ENCODE measurements at places on chromosomes 11 and 22. TPM values are rescaled to one million over a fixed set of nuclear protein-coding genes. Genes with fewer than 3 reads are reported as not detected.

- no peak overlapping the region for H3K27ac ChIP-seq
- H3K4me3 ChIP-seq: no peak overlapping the region
- H3K27me3 ChIP-seq: no peaks in the 10 kb centered on the region
- H3K4me1 ChIP-seq: no peaks in the 10 kb centered on the region
- no peaks in the 10 kb centered on the region for H3K36me3 ChIP-seq
Observed at GRCh38 chr22:18048441-18048898, 24.1 kb upstream of the MICAL3 start.

GRCh38 chr22:24315367-24315966, 44.8 kb downstream of the SPECC1L start:
- DNase-seq: no peak
- H3K27me3 ChIP-seq: no peaks in the 10 kb centered on the region
- H3K36me3 ChIP-seq: peaks cover 31% of the 10 kb centered on the region

DNA sequence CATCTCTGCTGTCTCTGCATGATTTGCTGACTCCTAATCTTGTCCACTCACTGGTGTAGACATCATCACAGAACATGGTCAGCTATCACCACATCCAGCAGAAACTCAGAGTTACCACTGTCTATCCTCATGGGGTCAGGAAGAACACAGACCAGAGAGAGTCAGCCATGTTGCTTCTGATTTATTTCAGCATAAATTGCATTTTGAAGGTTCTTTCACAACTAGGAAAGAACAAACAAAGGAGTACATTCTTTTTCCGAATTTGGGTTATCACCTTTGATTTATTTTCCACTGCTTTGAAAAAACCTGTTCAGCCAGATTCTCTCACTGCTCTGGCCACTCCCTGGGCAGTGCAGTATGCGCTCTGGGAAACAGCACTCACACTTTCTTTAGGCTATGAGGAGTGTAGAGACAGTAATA, 172.0 kb upstream of the MTMR2 start:
- peaks cover 18% of the 10 kb centered on the region for H3K36me3 ChIP-seq
- H3K4me3 ChIP-seq: peak overlapping the region; percentile 37
- peak; percentile 63 for DNase-seq
- H3K4me1 ChIP-seq: peaks cover 78% of the 10 kb centered on the region

Gene PRR5L
- 5.1 TPM for total RNA-seq

- no peak for DNase-seq
- no peak overlapping the region for H3K4me3 ChIP-seq
- no peaks in the 10 kb centered on the region for H3K27me3 ChIP-seq
- no peak overlapping the region for H3K27ac ChIP-seq
Observed at GRCh38 chr11:14248580-14248981, 110.4 kb downstream of the RRAS2 start.

- no peaks in the 10 kb centered on the region for H3K36me3 ChIP-seq
- H3K27ac ChIP-seq: no peak overlapping the region
- H3K4me1 ChIP-seq: peaks cover 54% of the 10 kb centered on the region
- DNase-seq: peak; percentile 76
- no peaks in the 10 kb centered on the region for H3K27me3 ChIP-seq
Observed at GRCh38 chr11:1827095-1827813, 7.5 kb upstream of the SYT8 start.

Gene RNH1
- total RNA-seq: 104 TPM

DNA sequence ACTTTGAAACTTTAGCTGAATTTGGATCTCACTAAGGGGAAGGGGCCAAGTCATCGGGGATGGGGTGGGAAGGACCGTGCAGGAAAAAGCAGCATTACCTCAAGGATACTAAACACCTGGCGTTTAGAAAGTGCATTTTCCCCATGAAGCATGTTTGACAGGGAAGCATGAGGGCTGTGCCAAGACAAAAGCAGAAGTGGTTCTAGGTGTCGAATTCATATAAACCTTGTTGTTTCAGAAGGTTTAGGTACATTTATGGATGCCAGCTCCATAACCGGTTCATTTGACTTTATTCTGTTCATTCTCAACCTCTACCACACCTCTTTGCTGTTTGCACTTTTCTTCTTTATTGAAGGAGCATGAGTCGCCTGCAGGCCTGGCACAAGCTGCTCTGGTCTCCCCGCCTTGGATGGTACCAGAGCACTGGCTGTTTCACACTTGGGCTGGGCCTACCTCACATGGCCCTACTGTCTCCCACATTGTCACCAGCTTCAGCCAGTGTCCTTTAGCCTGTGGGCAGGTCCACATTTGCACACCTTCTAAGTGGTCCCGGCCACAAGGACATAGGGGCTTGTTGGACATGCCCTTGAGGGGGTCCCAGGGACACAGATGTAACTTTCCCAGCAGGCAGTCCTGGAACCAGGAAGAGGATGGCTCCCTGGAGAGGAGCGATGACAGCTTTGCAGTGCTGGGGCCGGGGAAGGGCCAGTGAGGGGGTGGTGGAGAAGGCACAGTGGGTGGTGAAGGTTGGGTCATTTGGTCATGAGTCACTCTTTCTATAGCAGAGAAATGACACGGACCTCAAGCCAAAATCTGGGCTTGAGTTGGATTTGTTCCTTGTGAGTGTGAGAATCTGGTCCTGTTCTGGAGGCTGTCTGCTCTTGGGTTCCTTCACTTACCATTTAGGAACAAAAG, 3.2 kb upstream of the ST14 start:
- no peak overlapping the region for H3K4me3 ChIP-seq
- peaks cover 28% of the 10 kb centered on the region for H3K4me1 ChIP-seq
- DNase-seq: peak; percentile 75
- no peaks in the 10 kb centered on the region for H3K27me3 ChIP-seq
- no peaks in the 10 kb centered on the region for H3K36me3 ChIP-seq

DNA sequence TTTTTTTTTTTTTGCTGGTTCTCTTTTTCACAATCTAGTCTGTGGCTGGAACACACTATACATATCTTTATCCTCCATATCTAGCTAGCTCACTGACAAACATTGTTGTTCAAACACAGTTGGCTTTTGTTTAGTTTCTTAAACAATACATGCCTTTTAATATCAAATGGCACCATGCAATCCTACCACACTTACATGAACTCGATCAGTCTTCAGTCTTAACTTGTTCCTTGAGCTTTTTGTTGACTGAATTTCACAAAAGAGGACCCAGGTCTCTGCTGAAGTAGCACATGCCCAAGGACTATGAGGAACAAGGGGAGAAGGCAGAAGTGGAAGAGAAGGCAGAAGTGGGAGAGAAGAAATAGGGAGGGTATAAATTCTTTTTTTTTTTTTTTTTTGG, 25.5 kb downstream of the TMEM123 start:
- H3K4me1 ChIP-seq: no peaks in the 10 kb centered on the region
- H3K4me3 ChIP-seq: no peak overlapping the region
- H3K36me3 ChIP-seq: peaks cover 7% of the 10 kb centered on the region
- DNase-seq: no peak

Gene APOA4
- total RNA-seq: not detected

- no peak for DNase-seq
- no peaks in the 10 kb centered on the region for H3K27me3 ChIP-seq
- peaks cover 9% of the 10 kb centered on the region for H3K36me3 ChIP-seq
- peak overlapping the region; percentile 95 for H3K27ac ChIP-seq
- no peak overlapping the region for H3K4me3 ChIP-seq
Observed at GRCh38 chr22:30306627-30307011, 17.3 kb upstream of the CASTOR1 start.

DNA sequence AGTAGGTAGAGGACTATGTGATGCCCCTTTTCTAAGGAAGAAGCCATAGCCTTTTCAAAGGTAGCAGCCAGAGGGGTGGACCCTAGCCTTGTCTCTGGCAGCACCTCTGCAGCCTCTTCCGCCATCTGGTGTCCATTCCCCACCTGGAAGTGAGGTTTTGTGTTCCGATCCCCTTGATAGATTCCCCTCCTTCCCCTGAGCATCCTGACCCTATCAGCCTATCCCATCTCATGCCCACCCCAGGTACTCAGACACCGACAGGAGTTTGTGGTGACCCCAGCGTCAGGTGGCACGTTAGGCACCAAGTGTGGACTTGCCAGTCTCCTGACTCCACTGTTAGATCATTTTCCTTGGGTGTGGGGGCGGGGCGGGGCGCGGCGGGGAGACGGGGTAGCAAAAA, 398 bp upstream of the FAM89B start:
- peak overlapping the region; percentile 73 for H3K4me3 ChIP-seq
- no peaks in the 10 kb centered on the region for H3K27me3 ChIP-seq
- DNase-seq: peak; percentile 56
- H3K36me3 ChIP-seq: peaks cover 5% of the 10 kb centered on the region
- no peak overlapping the region for H3K27ac ChIP-seq

DNA sequence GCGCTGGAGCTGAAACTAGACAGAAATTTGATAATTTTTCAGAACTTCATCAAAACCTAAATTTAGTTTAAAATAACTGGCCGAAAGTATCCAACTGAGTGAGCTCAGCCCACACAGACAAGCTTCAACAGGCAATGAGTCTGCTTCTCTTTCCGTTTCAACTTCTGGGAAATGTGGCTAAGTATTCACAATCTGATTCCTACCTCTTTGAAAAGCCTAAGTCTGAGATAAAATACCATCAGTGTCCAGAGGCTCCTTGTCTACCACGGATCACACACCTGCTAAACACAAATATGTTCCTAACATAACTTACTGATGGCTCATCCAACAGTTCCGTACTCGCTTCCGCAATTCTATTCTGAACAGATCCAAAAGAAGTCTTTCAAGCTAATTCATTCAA, 8.5 kb downstream of the SIK3 start:
- DNase-seq: peak; percentile 50
- H3K27ac ChIP-seq: peak overlapping the region; percentile 90
- peaks cover 42% of the 10 kb centered on the region for H3K4me1 ChIP-seq
- peak overlapping the region; percentile 19 for H3K4me3 ChIP-seq

GRCh38 chr11:57309106-57310059, 15.4 kb downstream of the TNKS1BP1 start:
- peak overlapping the region; percentile 27 for H3K27ac ChIP-seq
- H3K4me1 ChIP-seq: peaks cover 54% of the 10 kb centered on the region
- peaks cover 23% of the 10 kb centered on the region for H3K36me3 ChIP-seq
- no peak overlapping the region for H3K4me3 ChIP-seq
- no peaks in the 10 kb centered on the region for H3K27me3 ChIP-seq

GRCh38 chr11:19642185-19643158, 70.2 kb upstream of the NAV2 start:
- no peak overlapping the region for H3K27ac ChIP-seq
- peak; percentile 43 for DNase-seq
- H3K4me1 ChIP-seq: peaks cover 11% of the 10 kb centered on the region

DNA sequence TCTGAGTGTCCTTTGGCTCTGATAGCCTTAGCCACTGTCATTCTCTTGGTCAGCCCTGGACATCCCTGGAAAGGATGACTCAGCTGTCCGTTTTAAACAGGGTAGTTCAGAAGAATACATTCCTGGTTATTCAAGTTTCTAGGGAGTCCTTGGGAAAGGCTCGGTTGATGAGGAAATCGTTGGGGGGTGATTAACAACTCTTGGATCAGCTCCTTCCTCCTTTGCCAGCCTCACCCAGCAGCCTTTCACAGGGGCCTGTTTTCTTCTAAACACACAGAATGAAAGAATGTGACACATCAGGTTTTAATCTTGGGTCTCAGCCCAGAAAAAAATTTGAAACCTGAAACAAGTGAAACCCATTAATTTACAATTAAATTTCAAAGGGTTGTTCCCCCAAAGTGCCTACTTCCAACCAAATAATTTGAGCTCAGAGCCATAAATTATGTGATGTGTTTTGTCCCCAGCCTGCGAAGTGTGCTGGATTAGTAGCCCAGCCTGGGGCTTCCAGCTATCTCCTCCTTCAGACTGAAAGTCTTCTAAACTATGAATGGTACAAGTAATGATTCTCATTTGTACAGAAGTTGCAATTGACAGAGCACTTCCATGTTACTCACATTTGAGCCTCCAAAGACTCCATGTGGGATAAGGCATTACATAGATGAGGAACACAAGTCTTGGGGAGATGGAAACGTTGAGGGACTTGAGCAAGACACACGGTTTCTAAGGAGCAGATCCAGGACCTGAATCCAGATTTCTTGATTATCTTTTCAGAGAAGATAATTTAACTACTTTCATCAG, 19.3 kb upstream of the MRGPRX2 start:
- DNase-seq: peak; percentile 86
- peak overlapping the region; percentile 41 for H3K4me3 ChIP-seq
- H3K27me3 ChIP-seq: no peaks in the 10 kb centered on the region

- H3K4me1 ChIP-seq: no peaks in the 10 kb centered on the region
- no peaks in the 10 kb centered on the region for H3K27me3 ChIP-seq
- H3K36me3 ChIP-seq: no peaks in the 10 kb centered on the region
- DNase-seq: no peak
- no peak overlapping the region for H3K4me3 ChIP-seq
Observed at GRCh38 chr11:7494086-7494745, 8.9 kb downstream of the OLFML1 start.

DNA sequence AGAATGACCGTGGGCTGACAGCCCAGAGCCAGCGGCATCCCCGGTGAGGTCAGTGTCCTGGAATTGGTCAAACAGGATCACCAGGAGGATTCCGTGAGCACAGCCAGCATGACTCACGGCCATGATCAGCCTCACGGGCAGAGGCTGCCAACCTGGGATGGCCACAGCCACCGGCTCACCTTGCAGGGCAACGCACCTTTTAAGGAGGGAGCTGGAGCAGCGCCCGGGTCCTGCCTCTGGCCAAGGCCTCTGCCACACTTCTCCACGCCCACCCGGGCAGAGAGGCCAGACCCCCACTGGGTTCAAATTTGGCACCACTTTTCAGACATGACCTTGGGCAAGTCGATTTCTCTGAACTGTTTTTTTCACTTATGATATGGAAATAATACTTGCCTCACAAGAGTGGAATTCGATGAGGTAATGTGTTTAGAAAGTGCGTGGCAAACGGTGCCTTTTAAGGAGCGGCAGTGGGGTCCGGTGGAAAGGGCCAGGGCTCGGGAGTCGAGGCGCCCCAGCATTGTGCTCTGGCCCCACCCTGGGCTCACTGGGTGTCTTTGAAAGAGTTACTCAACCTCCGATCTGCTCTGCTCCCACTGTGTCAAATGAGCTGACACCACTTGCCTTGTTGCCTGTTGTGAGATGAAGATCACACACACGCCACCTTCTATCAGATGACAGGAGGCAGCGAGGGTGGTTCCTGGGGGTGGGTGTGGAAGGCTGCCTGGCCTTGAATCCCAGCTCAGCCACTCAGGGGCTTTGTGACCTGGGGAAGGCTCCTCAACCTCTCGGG, 16.0 kb downstream of the TXN2 start:
- H3K27me3 ChIP-seq: no peaks in the 10 kb centered on the region
- H3K4me1 ChIP-seq: peaks cover 95% of the 10 kb centered on the region
- peak overlapping the region; percentile 1 for H3K4me3 ChIP-seq
- H3K27ac ChIP-seq: peak overlapping the region; percentile 74
- DNase-seq: peak; percentile 99

DNA sequence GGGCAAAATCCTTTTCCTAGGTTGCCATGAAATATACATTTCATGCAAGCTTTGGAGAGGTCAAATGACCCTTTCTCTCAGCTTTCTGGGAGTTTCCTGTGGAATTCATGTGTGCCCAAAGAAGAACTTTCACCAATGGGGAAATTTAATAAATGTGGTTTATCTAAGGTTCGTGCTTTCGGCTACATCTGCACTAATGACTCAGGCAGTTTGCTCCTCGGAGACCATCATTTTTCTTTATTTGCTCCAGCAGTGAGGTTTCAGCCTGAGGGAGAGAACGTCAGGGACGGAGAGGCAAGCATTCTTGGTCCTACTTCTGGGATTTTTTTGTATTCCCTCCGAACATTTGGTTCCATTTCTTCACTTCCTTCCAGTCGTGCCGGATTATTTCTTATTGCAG, 85.2 kb downstream of the FLI1 start:
- H3K4me1 ChIP-seq: no peaks in the 10 kb centered on the region
- peaks cover 33% of the 10 kb centered on the region for H3K27me3 ChIP-seq
- no peak overlapping the region for H3K4me3 ChIP-seq
